ENCODE measurements at places on chromosomes 4 and X.

DNA sequence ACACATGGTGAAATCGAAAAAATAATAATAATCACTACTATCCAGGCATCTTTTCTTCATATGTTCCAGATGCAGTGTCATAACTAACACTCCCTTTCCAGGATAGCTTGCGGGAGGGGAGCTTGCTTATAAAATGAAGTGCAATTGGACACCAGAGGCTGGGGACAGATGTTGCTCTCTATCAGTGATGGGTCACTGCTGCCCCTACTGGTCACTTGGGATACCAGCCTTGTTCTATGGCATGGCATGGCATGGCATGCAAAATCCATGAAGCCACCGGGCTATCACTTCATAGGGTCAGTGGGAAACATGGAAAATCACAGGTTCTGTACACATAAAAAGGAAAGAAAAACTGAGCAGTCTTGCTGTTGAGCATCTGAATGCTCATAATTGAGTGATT lies 168.1 kb downstream of the GLRA2 start:
- peak; percentile 10 for DNase-seq

DNA sequence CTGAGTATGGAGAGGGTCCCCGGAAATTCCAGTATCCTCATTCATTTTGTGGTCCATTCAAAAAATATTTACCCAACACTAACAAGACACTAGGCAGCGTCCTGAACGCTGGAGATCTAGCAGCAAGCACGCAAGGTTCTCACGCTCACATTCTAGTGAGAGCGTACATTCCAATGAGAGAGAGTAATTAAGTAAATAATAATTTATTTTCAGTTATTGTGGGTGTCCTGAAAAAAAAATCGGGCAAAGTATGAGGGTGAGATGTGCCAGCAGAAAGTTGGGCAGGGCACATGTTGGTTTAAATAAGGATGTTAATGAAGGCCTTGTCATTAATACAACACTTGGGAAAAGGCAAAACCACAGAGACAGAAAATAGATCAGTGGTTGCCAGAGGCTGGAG lies 4.0 kb upstream of the TMEM156 start:
- DNase-seq = no peak

- no peak for DNase-seq
Measured at GRCh38 chr4:183249854-183250253, 70.2 kb downstream of the CLDN22 start.

DNA sequence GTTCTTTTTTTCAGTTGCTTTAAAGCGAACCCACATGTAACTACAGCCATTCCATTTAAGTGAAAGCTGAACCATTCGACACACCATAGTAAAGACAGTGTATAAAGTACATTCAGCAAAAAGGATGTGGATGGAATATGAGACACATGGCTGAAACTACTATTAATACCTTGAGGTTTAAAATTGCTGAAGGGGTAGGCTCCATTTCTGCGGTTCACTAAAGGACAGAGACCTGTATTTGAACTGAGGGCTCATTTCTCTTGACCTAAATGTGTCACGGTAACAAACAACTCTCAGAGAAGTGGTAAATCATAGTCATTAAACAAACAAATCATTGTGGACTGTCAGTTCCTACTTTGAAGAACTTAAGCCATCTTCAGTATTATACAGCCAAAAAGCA lies 1085.6 kb upstream of the TENM3 start:
- no peak for DNase-seq

GRCh38 chrX:78029663-78030062 lies 60.2 kb upstream of the PGAM4 start:
- no peak for DNase-seq

DNA sequence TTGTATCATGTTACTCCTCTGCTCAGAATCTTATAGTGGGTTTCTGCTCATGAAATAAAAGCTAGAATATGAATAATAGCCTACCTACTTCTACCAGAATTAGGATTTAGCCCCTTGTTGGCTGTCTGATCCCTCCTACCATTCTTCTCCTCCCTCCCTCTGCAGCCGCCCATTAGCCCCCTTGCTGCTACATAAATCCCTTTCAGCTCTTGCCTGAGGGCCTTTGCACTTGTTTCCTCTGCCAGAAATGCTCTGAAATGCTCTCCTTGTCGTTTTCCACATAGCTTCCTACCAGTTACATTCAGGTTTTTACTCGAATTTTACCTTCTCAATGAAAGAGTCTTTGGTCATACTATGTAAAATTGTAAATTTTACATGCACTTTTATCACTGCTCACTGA lies 159.2 kb downstream of the ADGRL3 start:
- no peak for DNase-seq

- DNase-seq = no peak
Measured at GRCh38 chrX:72358313-72358712, 52.6 kb upstream of the CITED1 start.

- no peak for DNase-seq
Measured at GRCh38 chr4:16807355-16807754, 91.1 kb downstream of the LDB2 start.

- no peak for DNase-seq
Measured at GRCh38 chrX:17559728-17560379, 177.4 kb upstream of the SCML1 start.

- no peak for DNase-seq
Measured at GRCh38 chrX:87901060-87901459, 383.5 kb downstream of the KLHL4 start.

DNA sequence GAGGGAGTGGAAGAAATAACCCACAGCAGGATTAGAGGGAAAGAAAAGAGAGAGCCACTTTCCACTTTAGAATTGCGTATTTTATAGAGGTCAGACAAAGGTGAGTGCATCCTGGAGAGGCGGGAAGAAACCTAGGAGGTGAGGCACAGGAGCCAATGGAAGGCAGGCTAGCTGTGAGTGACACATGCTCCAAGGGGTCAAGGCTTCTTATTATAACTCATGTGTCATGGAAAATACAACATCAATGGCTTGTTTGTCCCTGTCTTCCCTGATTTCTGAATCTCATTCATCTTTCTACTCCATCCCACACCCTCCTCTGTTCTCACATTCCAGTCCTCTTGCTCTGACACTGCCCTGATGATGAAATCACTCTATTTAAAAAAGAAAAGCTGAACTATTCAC lies 14.4 kb downstream of the ANXA3 start:
- DNase-seq = no peak

DNA sequence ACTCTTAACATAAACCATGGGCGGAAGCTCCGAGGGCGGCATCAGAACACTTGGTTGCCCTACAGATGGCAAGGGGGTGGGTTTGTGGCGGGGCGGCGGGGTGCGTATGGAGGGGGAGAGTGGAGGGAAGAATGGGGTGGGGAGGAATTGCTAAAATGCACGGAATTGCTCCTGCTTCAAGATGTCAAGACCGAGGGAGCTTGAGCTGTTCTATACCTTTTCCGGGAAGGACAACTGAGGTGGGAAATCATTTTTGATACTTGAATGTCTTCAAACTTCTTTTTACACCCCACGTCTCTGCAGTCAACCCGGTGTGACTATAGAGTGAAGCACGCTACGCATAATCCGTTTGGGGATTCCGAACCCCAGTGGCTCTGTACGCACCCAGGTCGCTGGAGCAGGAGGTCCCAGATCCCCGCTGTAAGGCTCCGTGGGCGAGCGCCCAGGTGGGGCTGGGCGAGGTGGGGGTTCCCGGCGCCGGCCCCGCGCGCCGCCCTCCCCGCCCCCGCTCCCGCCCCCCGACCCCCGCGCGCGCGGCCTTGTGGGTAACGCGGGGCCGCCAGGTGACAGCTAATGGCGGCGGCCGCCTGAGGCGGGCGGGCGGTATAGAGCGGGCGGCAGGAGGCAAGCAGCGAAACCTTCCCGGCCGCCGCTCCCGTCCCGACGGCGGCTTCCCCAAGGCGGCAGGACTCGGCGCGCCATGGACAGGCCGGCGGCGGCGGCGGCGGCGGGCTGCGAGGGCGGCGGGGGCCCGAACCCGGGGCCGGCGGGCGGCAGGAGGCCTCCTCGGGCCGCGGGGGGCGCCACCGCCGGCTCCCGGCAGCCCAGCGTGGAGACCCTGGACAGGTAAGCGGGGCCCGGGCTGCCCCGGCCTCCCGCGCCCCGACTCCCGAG lies at the start of gene MTMR1:
Gene MTMR1, plus strand, starts transcription at position 566 of the 894 bp plus-strand sequence. Its CDS starts 135 bp downstream, at position 701.
- DNase-seq = peak; percentile 46

- no peak for DNase-seq
Measured at GRCh38 chr4:9812501-9813340, 31.3 kb downstream of the DRD5 start.

DNA sequence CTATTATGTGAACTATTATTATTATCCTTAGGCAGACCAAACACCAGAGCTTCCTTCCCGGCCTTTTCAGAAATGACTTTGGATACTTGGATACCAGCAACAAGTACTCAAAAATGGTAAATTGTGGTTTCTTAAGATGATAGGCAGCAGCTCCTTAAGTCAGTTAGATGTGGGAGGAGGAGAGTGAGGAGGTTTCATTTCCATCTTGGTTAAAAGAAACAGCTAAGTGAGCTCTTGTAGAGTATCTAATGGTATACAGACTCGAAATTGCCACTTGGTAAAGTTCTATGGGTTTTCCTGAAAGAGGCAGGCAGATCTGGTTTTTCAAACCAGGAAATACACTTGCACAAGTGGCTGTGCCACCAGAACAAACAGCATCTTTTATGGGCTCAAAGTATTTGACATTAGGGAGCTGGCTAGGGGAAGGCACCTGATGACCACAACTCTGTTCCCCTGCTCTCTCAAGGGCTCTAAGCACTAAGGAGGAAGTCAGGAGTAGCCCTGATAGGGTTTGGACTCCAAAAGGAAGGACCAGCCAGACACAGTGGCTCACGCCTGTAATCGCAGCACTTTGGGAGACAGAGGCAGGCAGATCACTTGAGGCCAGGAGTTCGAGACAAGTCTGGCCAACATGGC lies 130.9 kb downstream of the TMEM164 start:
- DNase-seq = no peak

DNA sequence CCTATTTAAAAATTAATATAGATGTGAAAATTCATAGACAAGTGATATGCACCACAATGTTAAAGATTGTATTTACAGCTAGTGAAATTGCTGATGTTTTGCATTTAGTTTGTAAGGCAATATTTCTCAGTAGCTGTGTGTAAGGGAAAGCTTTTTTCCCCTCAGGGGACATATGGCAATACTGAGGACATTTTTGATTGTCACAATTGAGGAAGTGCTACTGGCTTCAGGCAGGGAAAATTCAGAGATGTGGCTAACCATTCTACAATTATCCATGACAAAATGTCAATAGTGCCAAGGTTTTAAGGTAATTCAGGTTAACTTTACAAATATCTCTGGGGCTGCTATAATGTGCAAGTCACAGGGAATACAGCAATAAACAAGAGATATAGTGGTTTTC lies 66.1 kb upstream of the IL15 start:
- DNase-seq = no peak

DNA sequence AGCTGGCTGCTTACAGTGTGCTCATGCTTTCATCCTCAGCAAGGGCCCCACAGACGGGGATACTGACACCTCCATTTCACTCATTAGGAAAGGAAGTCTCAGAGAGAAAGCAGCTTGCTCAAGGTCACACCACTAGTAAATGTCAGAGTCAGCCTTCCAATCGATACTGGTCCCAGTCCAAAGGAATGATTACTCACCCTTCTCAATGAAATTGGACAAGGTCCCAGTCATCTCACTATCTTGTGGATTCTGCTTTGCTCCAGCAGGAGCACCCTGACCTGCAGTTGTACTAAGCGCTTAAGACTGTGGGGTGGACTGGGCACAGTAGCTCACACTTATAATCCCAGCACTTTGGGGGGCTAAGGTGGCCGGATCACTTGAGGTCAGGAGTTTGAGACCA lies 132.2 kb upstream of the SLC34A2 start:
- DNase-seq = no peak

DNA sequence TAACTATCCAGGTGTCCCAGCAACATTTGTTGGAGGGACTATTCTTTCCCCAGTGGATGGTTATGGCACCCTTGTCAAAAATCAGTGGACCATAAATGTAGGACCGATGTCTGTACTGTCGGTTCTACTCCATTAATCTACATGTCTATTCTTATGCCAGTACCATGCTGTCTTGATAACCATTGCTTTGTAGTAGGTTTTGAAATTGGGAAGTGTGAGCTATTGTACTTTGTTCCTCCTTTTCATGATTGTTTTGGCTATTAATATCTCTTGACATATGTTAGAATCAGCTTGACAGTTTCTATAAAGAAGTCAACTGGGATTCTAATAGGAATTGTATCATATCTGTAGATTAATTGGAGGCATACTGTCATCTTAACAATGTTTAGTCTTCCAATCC lies 112.7 kb downstream of the HNRNPD start:
- DNase-seq = no peak

DNA sequence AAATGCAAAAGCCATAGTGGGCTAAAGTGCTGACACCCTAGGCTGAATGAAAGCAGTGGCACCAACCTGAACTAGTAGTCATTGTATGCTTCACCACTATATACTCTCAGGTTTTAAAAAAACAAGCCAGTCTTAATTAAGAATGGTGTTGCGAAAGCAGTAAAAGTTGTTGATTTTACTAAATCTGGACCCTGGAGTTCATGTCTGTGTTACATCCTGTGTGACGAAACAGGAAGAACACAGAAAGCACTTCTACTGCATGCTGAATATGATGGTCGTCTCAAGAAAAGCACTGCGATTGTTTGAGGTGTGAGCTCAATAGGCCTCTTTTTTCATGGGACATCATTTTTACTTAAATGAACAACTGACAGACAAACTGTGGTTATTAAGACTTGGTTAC lies 24.2 kb upstream of the GDPD2 start:
- DNase-seq = no peak

- DNase-seq = no peak
Measured at GRCh38 chr4:81912376-81913030, 440.8 kb upstream of the RASGEF1B start.

DNA sequence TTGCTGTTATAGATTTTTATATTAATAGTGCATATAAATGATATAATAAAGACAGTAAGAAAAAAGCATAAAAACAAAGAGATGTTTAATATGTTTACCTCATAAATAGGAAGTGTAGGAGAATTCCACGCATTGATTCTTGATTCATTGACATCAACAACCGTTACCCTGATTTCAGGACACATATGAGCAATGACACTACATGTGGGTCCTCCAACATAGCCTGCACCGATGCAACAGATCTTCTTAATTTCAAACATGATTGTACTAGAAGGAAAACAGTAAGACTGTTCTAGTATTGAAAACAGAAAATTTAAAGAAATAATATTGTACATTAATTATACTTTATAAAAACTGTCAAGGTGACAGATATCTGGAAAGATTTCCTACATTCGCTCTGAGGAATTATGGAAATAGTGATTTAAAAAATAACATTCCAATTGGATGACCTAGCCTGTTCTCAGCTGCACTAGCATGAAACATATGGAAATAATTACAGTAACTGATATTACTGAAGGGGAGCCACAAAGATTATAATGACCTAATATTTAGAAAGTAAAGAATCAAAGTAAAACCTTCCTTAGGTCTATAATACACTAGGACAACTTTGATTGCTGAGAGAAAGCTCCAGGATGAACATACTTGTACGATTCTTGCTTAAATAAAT lies 5.9 kb downstream of the UGDH start:
- DNase-seq = no peak

GRCh38 chr4:137754652-137755471 lies 222.6 kb upstream of the PCDH18 start:
- no peak for DNase-seq

- no peak for DNase-seq
Measured at GRCh38 chrX:39409246-39409917, 608.1 kb downstream of the MID1IP1 start.

All from NCI-H510A (cell line).